ENCODE measurements at places on chromosomes 16 and 17.

GRCh38 chr16:78538919-78539318 lies 439.5 kb downstream of the WWOX start:
- no peak for DNase-seq

DNA sequence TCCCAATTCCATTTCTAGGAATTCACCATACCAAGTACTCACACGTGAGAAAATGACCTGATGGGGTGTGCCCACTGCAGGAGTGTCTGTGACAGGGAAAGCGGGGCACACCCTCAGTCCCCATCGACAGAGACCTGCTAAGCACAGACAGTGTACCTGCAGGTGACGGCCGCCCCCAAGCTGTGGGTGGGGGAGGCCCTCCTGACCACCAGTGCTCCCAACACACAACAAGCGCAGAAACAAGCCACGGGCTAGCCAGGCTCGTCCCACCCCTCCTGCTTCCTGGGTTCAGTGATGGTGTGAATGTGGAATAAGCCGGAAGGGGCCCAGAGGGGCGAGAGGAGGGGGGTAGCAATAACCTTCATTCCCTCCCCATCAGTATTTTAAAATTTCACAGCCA lies 31.9 kb downstream of the ZCCHC14 start:
- DNase-seq = no peak

- DNase-seq = no peak
These were observed 42.4 kb upstream of the KIF2B start for GRCh38 chr17:53780320-53780719.

- no peak for DNase-seq
These were observed 57.3 kb downstream of the B9D1 start for GRCh38 chr17:19305256-19305655.

- no peak for DNase-seq
These were observed 89.4 kb downstream of the ITFG1 start for GRCh38 chr16:47371271-47372014.

DNA sequence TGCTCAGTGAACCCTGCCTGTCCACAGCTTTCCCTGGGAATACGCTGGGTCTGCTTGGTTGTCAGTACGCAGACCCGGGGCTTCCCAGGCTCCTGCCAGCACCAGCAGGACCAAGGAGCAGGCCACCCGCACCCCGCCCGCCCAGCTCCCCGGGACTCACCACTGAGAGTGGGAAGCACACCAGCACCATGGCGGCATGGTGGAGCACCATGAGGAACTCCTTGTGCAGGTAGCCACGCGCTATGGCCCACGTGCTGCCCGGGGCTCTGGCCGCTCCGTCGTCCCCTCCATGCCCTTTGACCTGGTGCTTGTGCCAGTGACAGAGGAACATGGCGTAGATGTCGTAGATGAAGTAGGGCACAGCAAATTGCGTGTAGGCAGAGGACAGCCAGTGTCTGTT lies 3.5 kb downstream of the C16orf92 start:
- no peak for DNase-seq

DNA sequence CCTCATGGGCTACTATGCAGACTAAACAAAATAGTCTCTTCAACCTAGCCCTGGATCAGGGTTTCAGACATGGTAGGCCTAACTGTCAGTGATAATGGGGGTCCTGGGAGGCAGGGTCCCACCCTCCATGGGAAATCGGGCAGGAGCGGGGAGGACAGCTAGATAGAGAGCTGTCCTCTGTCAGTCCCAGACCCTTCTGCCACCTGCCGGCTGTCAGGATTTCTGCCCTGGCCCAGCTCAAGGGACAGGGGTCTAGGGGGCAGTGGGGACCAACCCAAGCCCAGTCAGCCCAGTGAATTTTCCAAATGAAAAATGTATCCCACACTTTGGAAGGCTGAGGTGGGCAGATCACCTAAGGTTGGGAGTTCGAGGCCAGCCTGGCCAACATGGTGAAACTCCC lies 5.3 kb downstream of the CA7 start:
- DNase-seq = no peak

DNA sequence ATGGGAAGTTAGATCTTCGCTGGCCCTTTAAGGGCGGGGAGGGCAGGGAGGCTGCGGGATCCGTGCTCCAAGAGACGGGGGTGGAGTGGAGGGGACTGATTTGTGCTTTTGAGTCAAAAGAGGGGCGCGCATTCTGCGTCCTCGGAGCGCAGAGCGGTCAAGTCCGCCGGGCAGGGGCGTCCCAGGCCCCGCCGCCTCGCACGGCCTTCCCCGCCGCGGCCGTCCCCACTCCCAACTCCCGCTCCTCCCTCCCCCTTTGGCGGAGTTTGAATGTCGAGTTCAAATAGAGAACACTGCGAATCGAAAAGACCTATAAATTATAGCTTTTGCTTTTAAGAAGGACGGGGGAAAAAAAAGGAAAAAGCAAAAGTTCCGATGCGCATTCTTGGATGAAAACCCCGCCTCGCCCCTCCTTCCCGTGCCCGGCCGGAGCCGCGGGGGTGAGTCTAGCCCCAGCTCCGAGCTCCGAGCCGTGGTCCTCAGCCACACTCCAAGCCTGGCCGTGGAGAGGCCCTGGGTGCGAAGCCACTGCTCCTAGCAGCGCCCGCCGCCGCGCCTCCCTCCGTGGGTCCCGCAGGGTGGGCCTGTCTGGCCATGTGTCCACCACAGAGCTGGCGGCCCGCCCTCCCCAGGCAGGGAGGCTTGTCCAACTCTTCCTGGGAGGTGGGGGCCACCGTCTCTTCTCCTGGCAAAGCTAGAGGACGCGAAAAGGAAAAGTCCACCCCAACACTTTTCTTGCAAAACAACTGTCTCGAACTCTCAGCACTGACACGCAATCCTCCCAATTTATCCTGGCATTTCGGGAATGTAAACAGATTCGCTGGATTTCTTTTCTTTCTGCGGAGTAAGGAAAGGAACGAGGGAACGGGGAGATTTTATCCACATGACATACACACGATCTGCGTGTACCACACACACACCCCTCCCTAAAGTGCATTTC lies 3.6 kb downstream of the CBX8 start:
- no peak for DNase-seq

- no peak for DNase-seq
These were observed 488 bp downstream of the HOXB9 start for GRCh38 chr17:48625495-48626244.
